ENCODE measurements at places on chromosomes 6 and 20. TPM values are rescaled to one million over a fixed set of nuclear protein-coding genes. Genes with fewer than 3 reads are reported as not detected.

GRCh38 chr6:150249261-150249660 lies 106.4 kb downstream of the PPP1R14C start:
- no peak for DNase-seq
- no peak overlapping the region for H3K4me3 ChIP-seq
- H3K27ac ChIP-seq = no peak overlapping the region
- H3K4me1 ChIP-seq = peaks cover 36% of the 10 kb centered on the region
- no peaks in the 10 kb centered on the region for H3K36me3 ChIP-seq

AURKA gene
- total RNA-seq = 80.1 TPM

DNA sequence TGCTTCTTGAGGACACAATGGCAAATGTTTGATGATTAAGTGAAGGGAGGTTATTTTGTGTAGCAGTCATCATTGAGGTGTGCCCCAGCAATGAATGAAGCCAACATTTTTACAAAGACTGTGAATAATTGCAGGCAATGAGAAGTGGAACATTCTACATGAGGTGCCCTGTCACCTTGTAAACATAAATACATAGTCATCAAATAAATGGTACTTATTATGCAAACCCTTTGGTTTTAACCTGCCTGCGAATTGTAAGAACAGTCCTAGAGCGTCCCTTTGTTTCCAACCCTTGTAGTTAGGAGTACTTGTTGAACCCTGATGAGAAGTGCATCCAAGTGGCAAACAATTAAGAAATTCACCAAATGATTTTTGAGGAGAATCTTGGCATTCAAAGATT lies 7.1 kb upstream of the KIZ start:
- H3K4me3 ChIP-seq = peak overlapping the region; percentile 41
- H3K27me3 ChIP-seq = no peaks in the 10 kb centered on the region
- H3K36me3 ChIP-seq = no peaks in the 10 kb centered on the region
- DNase-seq = no peak

SLC25A27 gene
- 10.7 TPM for total RNA-seq

GRCh38 chr6:3209114-3210023 lies 18.1 kb downstream of the TUBB2B start:
- H3K4me3 ChIP-seq = peak overlapping the region; percentile 49
- no peaks in the 10 kb centered on the region for H3K27me3 ChIP-seq
- H3K4me1 ChIP-seq = peaks cover 12% of the 10 kb centered on the region
- peak; percentile 96 for DNase-seq

MEI4 gene
- total RNA-seq = not detected

GRCh38 chr6:4747588-4747987 lies 28.6 kb upstream of the CDYL start:
- H3K27me3 ChIP-seq = no peaks in the 10 kb centered on the region
- H3K27ac ChIP-seq = no peak overlapping the region
- H3K4me1 ChIP-seq = no peaks in the 10 kb centered on the region
- no peak for DNase-seq

DNA sequence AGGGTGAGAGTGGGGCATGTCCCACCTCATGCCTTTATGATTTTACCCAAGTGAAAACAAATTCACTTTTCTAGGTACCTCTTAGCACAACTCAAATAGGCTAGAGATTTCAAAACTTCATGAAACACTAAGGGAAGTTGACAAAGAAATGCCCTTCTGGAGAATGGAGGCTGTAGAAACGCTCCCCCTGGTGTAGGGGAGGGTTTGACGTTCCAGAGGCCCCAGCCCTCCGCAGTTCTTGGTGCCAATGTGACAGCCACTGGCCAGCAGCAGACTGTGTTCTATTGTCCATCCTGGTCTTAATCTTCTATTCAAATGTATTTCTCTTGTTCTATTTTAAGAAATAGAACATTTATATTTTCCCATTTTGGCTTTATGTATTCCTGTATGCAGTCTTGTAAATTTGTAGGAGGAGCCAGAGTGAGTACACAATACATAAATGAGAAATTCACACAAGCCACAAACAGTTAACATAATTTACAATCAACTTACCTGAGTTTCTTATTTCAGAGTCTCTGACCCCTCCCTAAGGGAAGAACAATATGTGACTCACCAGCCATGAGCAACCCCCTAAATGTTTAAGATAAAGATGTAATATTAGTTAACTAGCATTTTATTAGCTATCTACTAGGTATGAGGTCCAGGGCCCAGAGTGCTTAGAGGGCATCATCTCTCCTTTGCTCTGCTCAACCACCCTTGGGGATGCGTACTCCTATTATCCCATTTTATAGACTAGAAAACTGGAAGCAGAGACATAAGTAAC lies 8.8 kb upstream of the MUC21 start:
- no peak for DNase-seq
- no peaks in the 10 kb centered on the region for H3K4me1 ChIP-seq
- H3K36me3 ChIP-seq = no peaks in the 10 kb centered on the region
- no peak overlapping the region for H3K4me3 ChIP-seq
- no peaks in the 10 kb centered on the region for H3K27me3 ChIP-seq
- H3K27ac ChIP-seq = no peak overlapping the region

GRCh38 chr20:5919626-5920544 lies 30.4 kb downstream of the TRMT6 start:
- H3K4me1 ChIP-seq = peaks cover 11% of the 10 kb centered on the region
- DNase-seq = no peak
- peaks cover 8% of the 10 kb centered on the region for H3K27me3 ChIP-seq
- H3K4me3 ChIP-seq = no peak overlapping the region
- H3K27ac ChIP-seq = no peak overlapping the region

- no peaks in the 10 kb centered on the region for H3K4me1 ChIP-seq
- no peak overlapping the region for H3K27ac ChIP-seq
- H3K4me3 ChIP-seq = no peak overlapping the region
- H3K27me3 ChIP-seq = no peaks in the 10 kb centered on the region
These were observed 668.7 kb upstream of the SLC35B3 start for GRCh38 chr6:9103876-9104521.

PRKN gene
- 2.6 TPM for total RNA-seq

IL17A gene
- not detected for total RNA-seq

DNA sequence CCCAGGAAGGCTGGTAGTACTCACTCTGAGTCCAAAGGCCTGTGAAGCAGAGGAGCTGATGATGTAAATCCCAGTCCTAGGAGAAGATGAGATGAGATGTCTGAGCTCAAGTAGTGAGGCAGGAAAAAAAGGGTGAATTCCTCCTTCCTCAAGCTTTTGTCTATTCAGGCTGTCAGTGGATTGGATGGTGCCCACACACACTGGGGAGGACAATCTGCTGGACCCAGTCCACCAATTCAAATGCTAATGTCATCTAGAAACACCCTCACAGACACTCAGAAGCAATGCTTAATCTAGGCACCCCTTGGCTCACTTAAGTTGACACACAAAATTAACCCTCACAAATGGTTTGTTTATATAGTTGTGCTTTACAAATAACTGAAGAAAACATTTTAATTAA lies 94.6 kb downstream of the CD109 start:
- H3K27me3 ChIP-seq = no peaks in the 10 kb centered on the region
- DNase-seq = no peak

DNAH8 gene
- total RNA-seq = not detected

TAGAP gene
- total RNA-seq = 0.30 TPM

VSX1 gene
- total RNA-seq = not detected

Data from HCT116 (cell line).